ENCODE measurements at places on chromosomes 1 and 21.
A peak's percentile ranks its signal among the peaks of the same experiment; 100 is the strongest.

GRCh38 chr21:39148975-39149374, 34.3 kb downstream of the PSMG1 start:
- no peak for DNase-seq

DNA sequence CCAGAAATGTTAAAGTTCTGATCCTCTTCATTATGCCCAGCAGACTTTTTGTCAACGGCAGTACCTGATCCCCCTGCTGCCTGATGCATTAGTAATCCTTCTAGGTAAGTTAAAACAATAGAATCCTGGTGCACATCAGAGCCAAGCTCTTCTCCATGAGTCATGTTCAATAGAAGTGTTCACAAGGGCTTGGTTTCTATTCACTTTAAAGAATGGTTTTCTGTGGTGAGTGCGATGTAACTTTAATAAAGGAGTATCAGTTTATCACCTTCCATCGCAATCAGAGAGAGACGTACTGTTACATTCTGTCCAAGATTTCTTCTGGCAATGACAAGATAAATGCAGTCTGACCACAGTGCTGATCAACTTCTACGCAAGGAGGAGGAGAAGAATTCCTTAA, 96.8 kb downstream of the NRIP1 start:
- no peak for DNase-seq

DNA sequence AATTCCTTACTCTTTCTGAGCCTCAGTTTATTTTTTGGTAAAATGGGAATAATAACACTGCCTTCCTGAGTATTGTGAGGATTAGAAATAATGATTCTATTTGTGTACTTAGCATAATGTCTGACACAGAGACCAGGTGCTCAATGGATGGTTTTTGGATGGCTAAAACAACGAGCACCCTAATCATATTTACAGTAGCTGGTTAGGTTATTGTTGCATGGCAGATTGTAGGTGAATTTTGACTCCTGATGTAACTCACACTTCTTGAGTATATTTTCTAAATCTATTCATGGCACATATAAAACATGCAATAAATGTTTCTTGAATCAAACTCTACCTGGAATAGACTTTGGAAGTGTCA, 11.9 kb upstream of the DUSP10 start:
- no peak for DNase-seq

- no peak for DNase-seq
Observed at GRCh38 chr1:30420519-30421050, 302.8 kb downstream of the MATN1 start.

- peak; percentile 83 for DNase-seq
Observed at GRCh38 chr1:77682460-77683159, at the start of gene ZZZ3. TSS of gene ZZZ3 (minus strand) at chr1:77682658. CDS start at chr1:77633354, 49,304 bp downstream.

Data from stimulated activated CD8-positive, alpha-beta memory T cell treated with anti-CD3 and anti-CD28 coated beads, Interleukin-4, amount 100 ng/mL, for 24 hours (primary cell).